ENCODE measurements at places on chromosomes 6 and 20. TPM values are rescaled to one million over a fixed set of nuclear protein-coding genes. Genes with fewer than 3 reads are reported as not detected.

The TNF gene
- 420 TPM for total RNA-seq

DNA sequence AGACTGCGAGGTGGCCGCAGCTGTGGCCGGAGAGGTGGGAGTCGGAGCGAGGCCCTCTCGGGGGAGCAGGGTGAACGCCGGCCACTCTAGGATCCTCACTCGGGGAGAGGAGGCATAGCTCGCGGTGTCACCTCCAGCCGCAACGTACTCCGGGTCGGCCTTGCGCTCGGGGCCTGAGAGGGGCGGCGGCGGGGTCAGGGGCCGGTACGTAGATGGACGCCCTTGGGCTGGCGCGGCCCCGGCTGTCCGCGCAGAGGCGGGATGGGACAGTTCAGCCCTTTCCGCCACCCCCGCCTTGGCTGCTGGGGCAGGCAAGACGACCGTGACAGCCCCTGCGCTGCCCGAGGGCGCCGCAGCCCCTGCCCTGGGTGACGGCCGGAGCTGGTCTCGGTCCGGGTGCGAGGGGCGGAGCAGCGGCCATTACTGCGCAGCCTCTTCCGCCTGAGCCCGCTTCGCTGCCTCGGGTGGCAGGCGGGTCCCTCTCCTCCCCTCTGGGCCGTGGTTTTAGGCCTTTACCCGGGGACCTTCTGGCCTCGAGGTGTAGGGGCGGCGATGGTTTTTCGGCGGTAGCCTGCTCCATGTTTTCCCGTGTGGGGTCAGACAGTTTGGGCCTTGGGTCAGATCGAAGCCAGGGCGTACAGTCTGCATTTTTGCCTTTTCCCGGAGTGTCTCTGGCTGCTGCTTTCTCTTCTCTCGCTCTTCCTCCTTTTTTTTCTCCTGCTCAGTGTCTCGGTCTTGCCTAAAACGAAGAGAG lies 405 bp downstream of the RNF146 start:
- H3K27ac ChIP-seq, result peak overlapping the region; percentile 96
- peaks cover 31% of the 10 kb centered on the region for H3K4me1 ChIP-seq
- no peaks in the 10 kb centered on the region for H3K27me3 ChIP-seq
- peaks cover 6% of the 10 kb centered on the region for H3K36me3 ChIP-seq
- peak overlapping the region; percentile 98 for H3K4me3 ChIP-seq

The TSPO2 gene
- total RNA-seq, result not detected

GRCh38 chr6:111558690-111559187 lies 46.9 kb downstream of the TRAF3IP2 start:
- H3K36me3 ChIP-seq, result peaks cover 12% of the 10 kb centered on the region
- H3K27ac ChIP-seq, result no peak overlapping the region
- no peaks in the 10 kb centered on the region for H3K27me3 ChIP-seq
- H3K4me1 ChIP-seq, result no peaks in the 10 kb centered on the region

- H3K4me3 ChIP-seq, result no peak overlapping the region
- peaks cover 30% of the 10 kb centered on the region for H3K36me3 ChIP-seq
- H3K27ac ChIP-seq, result no peak overlapping the region
- no peak for DNase-seq
- no peaks in the 10 kb centered on the region for H3K27me3 ChIP-seq
Observed at GRCh38 chr20:13793001-13793400, 8.2 kb downstream of the NDUFAF5 start.

DNA sequence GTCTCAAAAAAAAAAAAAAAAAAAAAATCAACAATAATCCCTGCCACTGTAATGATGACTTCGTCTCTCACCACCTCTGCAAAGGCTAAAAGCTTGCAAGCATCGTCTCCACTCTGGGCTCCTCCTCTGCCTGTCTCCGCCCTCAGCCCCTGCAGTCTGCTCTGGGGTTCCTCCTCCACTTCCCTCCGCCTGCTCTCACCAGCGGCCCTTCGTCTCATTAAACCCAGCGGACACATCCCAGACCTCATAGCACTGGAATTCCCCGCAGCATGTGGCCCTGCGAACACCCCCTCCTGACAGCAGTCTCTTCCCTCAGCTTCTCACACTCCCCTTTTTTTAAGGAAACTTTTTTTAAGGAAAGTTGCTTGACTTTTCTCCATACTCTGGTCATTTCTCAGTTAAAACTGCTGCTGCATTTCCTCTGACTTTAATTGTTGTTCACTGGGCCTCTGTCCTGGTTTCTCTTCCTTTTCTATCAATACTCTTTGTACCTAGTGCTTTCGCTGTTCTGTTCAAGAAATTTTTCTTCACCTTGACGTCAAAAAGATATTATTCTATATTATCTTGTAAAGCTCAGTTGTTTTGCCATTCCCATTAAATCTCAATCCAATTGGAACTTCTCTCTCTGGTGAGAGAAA lies 70.9 kb upstream of the PLEKHG1 start:
- no peaks in the 10 kb centered on the region for H3K36me3 ChIP-seq
- H3K4me3 ChIP-seq, result no peak overlapping the region
- no peak overlapping the region for H3K27ac ChIP-seq

DNA sequence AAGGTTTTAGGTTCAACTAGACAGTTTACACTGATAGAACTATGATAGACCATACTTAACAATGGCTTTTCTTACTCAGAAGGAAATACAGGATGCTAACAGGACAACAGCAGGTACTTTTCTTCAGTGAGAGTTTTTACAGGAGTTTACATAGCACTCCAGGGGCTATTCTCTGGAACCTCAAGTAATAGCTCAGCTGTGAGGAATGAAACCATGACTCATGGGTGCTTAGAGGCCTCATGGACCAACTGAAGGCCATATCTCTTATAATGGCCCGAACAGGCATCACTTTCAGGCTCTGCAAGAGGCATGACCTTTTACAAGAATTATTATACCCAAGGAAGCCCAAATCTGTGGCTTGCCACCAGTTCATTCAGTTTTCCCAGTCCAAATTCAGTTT lies 31.8 kb downstream of the TREML1 start:
- H3K4me1 ChIP-seq, result no peaks in the 10 kb centered on the region
- no peak for DNase-seq
- peaks cover 3% of the 10 kb centered on the region for H3K36me3 ChIP-seq
- no peaks in the 10 kb centered on the region for H3K27me3 ChIP-seq
- H3K4me3 ChIP-seq, result no peak overlapping the region

- no peaks in the 10 kb centered on the region for H3K36me3 ChIP-seq
- DNase-seq, result peak; percentile 63
- H3K4me1 ChIP-seq, result peaks cover 16% of the 10 kb centered on the region
- H3K27me3 ChIP-seq, result peaks cover 2% of the 10 kb centered on the region
- peak overlapping the region; percentile 3 for H3K27ac ChIP-seq
Observed at GRCh38 chr6:163667372-163668060, 253.0 kb downstream of the QKI start.

DNA sequence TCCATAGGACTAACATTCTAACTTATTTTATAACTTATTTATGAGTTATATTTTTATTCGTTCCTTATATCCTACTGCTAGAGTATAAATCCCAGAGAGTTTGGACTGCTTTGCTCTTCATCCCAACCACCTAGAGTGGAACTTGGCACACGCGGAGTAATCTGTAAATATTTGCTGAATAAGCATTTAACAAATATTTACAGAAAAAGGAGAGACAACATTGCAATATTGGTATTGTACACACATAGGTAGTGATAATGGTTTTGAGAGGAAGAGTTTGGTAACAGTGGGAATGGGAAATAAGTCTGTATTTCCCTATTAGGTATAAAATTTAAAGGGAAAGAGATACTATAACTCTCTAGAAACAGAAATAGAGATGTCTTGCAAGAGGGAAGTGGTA lies 634.8 kb upstream of the CITED2 start:
- H3K36me3 ChIP-seq, result no peaks in the 10 kb centered on the region
- DNase-seq, result no peak
- no peaks in the 10 kb centered on the region for H3K4me1 ChIP-seq
- peaks cover 2% of the 10 kb centered on the region for H3K27me3 ChIP-seq
- no peak overlapping the region for H3K27ac ChIP-seq
- H3K4me3 ChIP-seq, result no peak overlapping the region

- H3K36me3 ChIP-seq, result peaks cover 5% of the 10 kb centered on the region
- peak overlapping the region; percentile 79 for H3K27ac ChIP-seq
- peaks cover 51% of the 10 kb centered on the region for H3K4me1 ChIP-seq
- peak overlapping the region; percentile 93 for H3K4me3 ChIP-seq
Observed at GRCh38 chr20:57391439-57392301, 474 bp downstream of the RBM38 start.

The SCRT2 gene
- not detected for total RNA-seq

The TRMT11 gene
- total RNA-seq, result 23.7 TPM

DNA sequence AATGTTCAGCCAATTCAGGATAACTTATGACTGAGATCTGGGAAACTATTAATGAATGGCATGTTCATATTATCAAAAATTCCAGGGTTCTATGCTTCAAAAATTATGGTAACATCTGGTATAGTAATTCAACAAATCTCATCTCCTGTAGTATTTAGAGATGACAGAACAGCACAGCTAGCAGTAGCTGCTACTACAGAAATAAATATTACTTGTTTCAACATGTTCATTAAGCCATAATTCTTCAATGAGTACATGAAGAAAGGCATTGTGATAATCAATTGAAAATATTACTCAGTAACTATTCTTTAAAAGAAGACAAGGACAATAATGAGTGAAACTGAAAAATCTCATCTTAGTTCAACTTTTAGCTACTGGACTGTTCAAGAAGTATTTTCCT lies 66.8 kb downstream of the ATG5 start:
- H3K36me3 ChIP-seq, result no peaks in the 10 kb centered on the region
- H3K27ac ChIP-seq, result no peak overlapping the region
- H3K4me1 ChIP-seq, result peaks cover 11% of the 10 kb centered on the region
- no peak for DNase-seq
- no peak overlapping the region for H3K4me3 ChIP-seq
- no peaks in the 10 kb centered on the region for H3K27me3 ChIP-seq

GRCh38 chr6:34638834-34639736 lies 57.5 kb downstream of the ILRUN start:
- DNase-seq, result no peak
- no peaks in the 10 kb centered on the region for H3K27me3 ChIP-seq
- peaks cover 14% of the 10 kb centered on the region for H3K4me1 ChIP-seq
- peak overlapping the region; percentile 47 for H3K27ac ChIP-seq

GRCh38 chr20:52749938-52750337 lies 222.2 kb upstream of the TSHZ2 start:
- no peaks in the 10 kb centered on the region for H3K4me1 ChIP-seq
- no peaks in the 10 kb centered on the region for H3K36me3 ChIP-seq
- peaks cover 10% of the 10 kb centered on the region for H3K27me3 ChIP-seq
- no peak overlapping the region for H3K4me3 ChIP-seq
- no peak for DNase-seq
- no peak overlapping the region for H3K27ac ChIP-seq

The SLC52A3 gene
- not detected for total RNA-seq

DNA sequence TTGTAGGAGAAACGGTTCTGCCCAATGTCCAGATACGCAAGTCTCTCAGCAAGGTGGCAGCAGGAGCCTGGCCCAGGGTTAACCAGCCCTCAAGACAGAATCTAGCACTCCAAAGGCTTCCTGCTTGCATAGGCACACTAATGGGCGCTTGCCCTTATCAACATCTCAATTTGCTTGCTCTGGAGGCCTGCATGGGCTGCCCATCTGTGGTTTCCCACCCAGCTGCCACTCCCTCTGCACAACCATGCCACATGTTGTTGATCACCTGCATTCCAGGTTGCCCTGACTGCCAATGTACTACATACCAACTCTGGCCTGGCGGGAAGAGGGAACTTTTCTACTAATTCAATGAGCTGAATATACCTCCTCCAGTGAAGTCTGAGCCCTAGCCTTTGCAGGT lies 74.6 kb downstream of the ATG5 start:
- no peaks in the 10 kb centered on the region for H3K27me3 ChIP-seq
- H3K4me3 ChIP-seq, result no peak overlapping the region
- H3K36me3 ChIP-seq, result peaks cover 5% of the 10 kb centered on the region
- no peak for DNase-seq
- peaks cover 48% of the 10 kb centered on the region for H3K4me1 ChIP-seq
- H3K27ac ChIP-seq, result no peak overlapping the region

GRCh38 chr6:31769684-31770371 lies 7.3 kb downstream of the VWA7 start:
- H3K27me3 ChIP-seq, result no peaks in the 10 kb centered on the region
- no peak overlapping the region for H3K4me3 ChIP-seq
- DNase-seq, result peak; percentile 83
- H3K36me3 ChIP-seq, result no peaks in the 10 kb centered on the region
- H3K4me1 ChIP-seq, result peaks cover 17% of the 10 kb centered on the region
- H3K27ac ChIP-seq, result peak overlapping the region; percentile 50

GRCh38 chr6:33720998-33721397 lies 9.5 kb upstream of the UQCC2 start:
- H3K36me3 ChIP-seq, result no peaks in the 10 kb centered on the region
- no peak for DNase-seq
- H3K27ac ChIP-seq, result no peak overlapping the region
- peaks cover 26% of the 10 kb centered on the region for H3K27me3 ChIP-seq
- no peak overlapping the region for H3K4me3 ChIP-seq

DNA sequence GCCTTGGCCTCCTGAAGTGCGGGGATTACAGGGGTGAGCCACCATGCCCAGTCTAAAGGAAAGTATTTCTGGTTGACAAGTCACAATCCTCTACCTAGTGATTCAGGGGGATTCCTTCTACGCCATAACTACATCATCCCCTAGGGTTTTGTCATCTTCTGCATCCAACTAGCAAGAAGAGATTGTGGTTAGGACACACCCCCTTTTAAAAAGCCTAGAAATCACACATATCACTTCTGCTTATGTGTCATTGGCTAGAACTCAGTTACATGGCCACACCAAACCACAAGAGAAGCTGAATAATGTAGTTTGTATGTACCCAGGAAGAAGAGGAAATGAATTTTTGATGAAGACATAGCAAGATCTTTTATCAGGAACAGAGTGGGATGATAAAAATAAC lies 14.7 kb upstream of the CHD6 start:
- no peak overlapping the region for H3K4me3 ChIP-seq
- no peak for DNase-seq
- H3K27ac ChIP-seq, result peak overlapping the region; percentile 11

GRCh38 chr6:153980171-153980570 lies 58.9 kb upstream of the OPRM1 start:
- H3K4me1 ChIP-seq, result no peaks in the 10 kb centered on the region
- DNase-seq, result no peak
- no peaks in the 10 kb centered on the region for H3K36me3 ChIP-seq
- no peak overlapping the region for H3K27ac ChIP-seq

The BIRC7 gene
- not detected for total RNA-seq

DNA sequence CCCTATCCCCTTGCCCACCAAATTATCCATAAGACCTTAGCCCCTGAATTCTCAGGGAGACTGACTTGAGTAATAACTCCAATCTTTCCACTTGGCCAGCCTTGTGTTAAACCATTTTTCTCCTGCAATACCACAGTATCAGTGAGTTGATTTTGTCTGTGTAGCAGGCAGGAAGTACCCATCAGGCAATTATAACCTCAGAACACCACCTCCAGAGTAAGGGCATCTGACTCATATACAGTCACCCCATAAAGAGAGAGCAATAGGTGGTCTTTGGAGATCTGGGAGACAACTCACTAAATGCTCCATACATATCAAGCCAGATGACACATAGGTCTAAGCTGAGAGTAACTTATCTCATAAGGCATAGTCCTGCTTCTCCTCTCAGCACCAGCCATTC lies 83.7 kb downstream of the FILIP1 start:
- H3K36me3 ChIP-seq, result no peaks in the 10 kb centered on the region
- H3K4me1 ChIP-seq, result no peaks in the 10 kb centered on the region
- H3K4me3 ChIP-seq, result no peak overlapping the region

The BEND6 gene
- 0.11 TPM for total RNA-seq

The XKR7 gene
- 0.05 TPM for total RNA-seq

GRCh38 chr6:99013661-99014060 lies 65.9 kb upstream of the FBXL4 start:
- peaks cover 4% of the 10 kb centered on the region for H3K4me1 ChIP-seq
- H3K36me3 ChIP-seq, result no peaks in the 10 kb centered on the region
- H3K4me3 ChIP-seq, result no peak overlapping the region
- no peak for DNase-seq
- peaks cover 4% of the 10 kb centered on the region for H3K27me3 ChIP-seq

- H3K27me3 ChIP-seq, result no peaks in the 10 kb centered on the region
- H3K4me3 ChIP-seq, result no peak overlapping the region
- DNase-seq, result no peak
- H3K36me3 ChIP-seq, result no peaks in the 10 kb centered on the region
- H3K4me1 ChIP-seq, result no peaks in the 10 kb centered on the region
- H3K27ac ChIP-seq, result no peak overlapping the region
Observed at GRCh38 chr6:138891255-138891986, 95.5 kb downstream of the ECT2L start.
